NCI-H1436 treated with DMSO at 0.1 percent for 48 hours (cell line): ENCODE measurements at places on chromosomes 4 and X.

DNA sequence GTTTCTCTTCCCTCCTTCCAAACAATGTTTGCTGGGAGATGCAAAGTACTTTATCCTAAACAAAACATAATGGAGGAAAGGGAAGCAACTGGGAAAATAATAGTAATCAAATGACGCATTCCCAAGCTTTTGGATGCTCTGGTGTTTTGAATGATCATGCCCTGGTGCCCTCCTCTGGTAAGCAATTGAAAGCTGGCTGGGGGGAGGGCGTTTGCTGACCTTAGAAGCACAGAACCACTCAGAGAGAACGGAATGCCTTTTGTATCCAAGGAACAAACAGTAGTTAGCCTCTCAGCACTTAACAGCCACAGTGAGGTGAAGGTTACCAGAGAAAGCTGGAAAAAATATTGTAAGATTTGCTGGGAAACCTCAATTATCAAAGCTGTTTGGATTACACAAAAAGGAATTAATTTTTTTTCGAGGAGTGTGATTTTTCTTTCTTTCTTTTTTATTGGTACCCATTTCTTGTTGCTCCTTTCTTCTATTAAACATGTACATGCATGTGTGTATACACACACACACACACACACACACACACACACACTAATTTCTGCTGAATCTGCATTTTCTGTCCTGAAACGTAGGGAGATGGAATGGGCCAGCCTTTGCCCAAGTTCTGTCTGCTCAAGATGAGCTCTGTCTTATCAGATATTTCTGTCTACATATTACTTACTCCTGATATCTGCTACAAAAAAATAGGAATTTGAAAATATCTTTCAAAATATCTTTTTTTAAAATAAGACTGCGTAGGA is 155.8 kb upstream of the IGFBP7 start:
- DNase-seq, result no peak

- no peak for DNase-seq
Measured at GRCh38 chr4:68445111-68445510, 2.2 kb upstream of the TMPRSS11E start.

- DNase-seq, result no peak
Measured at GRCh38 chr4:8285976-8286718, 16.6 kb downstream of the HTRA3 start.

GRCh38 chr4:83932750-83933391 is 397.0 kb downstream of the GPAT3 start:
- no peak for DNase-seq

- no peak for DNase-seq
Measured at GRCh38 chr4:8439914-8440491, 520 bp downstream of the ACOX3 start.

- no peak for DNase-seq
Measured at GRCh38 chr4:89528526-89529133, 221.0 kb upstream of the GPRIN3 start.

- no peak for DNase-seq
Measured at GRCh38 chrX:48694776-48695533, 1.6 kb upstream of the SUV39H1 start.

DNA sequence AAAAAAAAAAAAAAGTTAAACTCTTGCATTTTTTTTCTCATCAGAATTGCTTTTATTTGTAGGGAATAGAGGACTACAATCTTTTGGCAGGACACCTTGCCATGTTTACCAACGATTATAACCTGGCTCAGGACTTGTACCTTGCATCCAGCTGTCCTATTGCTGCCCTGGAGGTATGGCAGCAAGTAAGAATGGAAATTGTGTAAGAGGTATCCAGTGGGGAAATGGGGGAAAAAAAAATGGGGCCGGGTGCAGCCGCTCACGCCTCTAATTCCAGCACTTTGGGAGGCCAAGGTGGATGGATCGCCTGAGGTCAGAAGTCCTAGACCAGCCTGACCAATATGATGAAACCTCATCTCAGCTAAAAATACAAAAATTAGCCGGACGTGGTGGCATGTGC is 49.8 kb downstream of the WDR19 start:
- no peak for DNase-seq

GRCh38 chrX:2595258-2595657 is 94.5 kb upstream of the DHRSX start:
- no peak for DNase-seq

GRCh38 chr4:26183017-26183416 is 137.8 kb upstream of the RBPJ start:
- DNase-seq, result no peak

- DNase-seq, result no peak
Measured at GRCh38 chrX:114905251-114905650, 112.2 kb downstream of the IL13RA2 start.

DNA sequence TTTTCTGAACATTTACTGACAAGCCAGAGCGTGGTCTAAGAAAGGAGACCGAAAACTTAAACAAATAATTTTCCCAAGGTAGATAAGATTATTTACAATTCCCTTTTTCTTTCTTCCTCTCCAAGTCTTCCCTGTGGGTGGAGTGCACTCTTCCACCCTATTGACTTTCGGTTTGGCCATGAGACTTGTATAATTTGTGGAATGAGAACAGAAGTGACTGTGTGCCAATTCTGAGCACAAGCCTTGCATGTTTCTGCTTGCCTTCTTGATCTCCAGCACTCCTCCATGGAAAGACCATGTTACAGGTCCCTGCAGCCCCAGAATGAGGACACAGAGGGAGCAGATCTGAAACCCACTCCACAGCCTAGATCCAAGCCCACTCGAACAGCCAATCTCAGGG is 150.0 kb upstream of the HPGD start:
- no peak for DNase-seq

GRCh38 chrX:68912113-68912512 is 83.3 kb downstream of the EFNB1 start:
- DNase-seq, result no peak

GRCh38 chr4:31575504-31575903 is 855.3 kb downstream of the PCDH7 start:
- no peak for DNase-seq

DNA sequence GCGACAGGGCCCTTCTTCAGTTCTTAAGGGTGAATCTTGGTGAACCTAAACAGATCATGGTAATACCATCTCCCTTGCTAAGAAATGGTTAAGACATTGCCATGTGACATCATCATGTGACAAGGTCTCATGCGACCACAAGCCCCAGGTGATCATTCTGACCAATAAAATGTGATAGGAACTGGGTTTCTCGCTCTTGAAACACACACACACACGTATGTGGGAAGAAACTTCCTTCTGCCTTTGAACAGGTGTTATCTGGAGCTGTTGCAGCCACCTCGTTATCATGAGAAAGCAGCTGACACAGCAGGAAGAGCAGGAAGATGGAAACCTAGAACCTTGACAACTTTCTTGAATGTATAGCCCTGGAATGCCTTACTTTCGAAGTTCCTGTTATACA is 10.2 kb downstream of the SOD3 start:
- no peak for DNase-seq

DNA sequence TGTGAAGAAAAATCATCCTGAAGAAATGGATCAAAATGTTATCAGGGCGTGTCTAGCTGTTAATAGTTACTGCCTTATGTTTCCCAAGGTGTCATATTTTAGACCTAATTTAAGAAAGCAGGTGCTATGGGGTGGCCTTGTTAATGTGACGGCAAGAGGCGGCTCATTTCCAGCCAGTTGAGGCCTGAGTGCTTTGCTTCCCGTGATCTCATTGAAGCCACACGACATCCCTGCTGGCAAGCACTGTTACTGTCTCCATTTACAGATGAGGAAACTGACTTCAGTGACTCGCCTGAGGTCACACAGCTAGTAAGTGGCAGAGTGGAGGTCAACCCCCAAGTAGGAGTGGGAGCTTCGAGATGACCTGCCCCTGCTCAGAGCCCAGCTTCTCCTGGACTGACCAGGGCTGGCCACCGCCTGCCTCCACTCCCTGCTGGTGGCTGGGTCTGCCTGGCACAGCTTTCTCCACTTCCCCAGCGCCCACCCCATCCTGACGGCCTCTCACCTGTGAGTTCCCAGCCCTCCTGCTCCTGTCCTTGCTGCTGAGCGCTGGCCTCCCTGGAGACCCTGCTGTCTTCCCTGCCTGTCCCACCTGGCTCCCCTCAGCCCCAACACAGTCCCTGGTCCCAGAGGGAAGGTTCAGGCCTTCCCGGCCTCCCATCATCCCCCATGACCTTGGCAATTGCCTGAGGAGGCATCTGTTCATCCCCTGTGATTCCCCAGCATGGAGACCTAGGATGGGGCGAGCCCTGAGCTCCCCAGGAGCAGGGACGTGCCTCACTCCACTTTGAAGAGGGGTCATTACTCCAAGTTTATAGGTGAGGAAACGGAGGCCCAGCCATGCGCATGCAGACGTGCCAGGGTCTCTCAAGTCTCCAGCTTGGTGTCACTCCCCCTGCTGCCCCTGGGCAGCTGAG is 47.7 kb upstream of the SORCS2 start:
- DNase-seq, result no peak

GRCh38 chr4:14596028-14596427 is 406.3 kb upstream of the CPEB2 start:
- no peak for DNase-seq

GRCh38 chr4:152039023-152039481 is 278.2 kb upstream of the GATB start:
- DNase-seq, result no peak
